ENCODE measurements at places on chromosomes 7 and 10. TPM values are rescaled to one million over a fixed set of nuclear protein-coding genes. Genes with fewer than 3 reads are reported as not detected.
A peak's percentile ranks its signal among the peaks of the same experiment; 100 is the strongest.

DNA sequence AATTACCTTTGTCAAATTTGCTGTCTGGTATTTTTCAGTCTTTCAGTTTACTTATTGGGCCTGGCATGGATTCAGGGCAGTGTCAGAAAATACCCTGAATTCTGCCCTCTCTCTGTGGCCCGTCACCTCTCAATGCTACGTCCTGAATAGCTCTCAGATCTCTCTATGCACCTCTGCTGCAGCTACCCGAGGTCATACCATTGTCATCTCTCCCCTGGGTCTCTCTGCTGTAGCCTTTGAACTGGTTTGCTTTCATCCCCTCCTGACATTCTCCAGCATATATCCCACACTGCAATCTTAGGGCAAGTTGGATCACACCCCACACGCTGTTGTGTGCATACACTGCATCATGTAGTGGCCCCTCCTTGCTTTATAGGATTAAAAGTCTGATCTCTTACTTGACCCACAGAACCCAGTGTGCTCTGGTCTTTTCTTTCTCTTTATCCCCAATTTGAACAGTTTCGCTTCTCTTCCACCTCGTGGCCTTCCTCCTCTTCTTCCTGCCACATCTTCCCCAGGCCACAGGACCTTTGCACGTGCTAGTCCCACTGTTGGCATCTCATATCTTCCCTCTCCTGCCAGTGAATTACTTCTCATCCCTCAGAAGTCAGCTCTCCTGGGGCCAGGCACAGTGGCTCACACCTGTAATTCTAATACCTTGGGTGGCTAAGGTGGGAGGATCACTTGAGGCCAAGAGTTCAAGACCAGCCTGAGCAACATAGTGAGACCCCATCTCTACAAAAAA lies 372.9 kb downstream of the GALNT17 start:
- no peak overlapping the region for H3K4me3 ChIP-seq
- no peaks in the 10 kb centered on the region for H3K27me3 ChIP-seq
- peaks cover 4% of the 10 kb centered on the region for H3K36me3 ChIP-seq
- H3K27ac ChIP-seq, result no peak overlapping the region
- DNase-seq, result no peak

DNA sequence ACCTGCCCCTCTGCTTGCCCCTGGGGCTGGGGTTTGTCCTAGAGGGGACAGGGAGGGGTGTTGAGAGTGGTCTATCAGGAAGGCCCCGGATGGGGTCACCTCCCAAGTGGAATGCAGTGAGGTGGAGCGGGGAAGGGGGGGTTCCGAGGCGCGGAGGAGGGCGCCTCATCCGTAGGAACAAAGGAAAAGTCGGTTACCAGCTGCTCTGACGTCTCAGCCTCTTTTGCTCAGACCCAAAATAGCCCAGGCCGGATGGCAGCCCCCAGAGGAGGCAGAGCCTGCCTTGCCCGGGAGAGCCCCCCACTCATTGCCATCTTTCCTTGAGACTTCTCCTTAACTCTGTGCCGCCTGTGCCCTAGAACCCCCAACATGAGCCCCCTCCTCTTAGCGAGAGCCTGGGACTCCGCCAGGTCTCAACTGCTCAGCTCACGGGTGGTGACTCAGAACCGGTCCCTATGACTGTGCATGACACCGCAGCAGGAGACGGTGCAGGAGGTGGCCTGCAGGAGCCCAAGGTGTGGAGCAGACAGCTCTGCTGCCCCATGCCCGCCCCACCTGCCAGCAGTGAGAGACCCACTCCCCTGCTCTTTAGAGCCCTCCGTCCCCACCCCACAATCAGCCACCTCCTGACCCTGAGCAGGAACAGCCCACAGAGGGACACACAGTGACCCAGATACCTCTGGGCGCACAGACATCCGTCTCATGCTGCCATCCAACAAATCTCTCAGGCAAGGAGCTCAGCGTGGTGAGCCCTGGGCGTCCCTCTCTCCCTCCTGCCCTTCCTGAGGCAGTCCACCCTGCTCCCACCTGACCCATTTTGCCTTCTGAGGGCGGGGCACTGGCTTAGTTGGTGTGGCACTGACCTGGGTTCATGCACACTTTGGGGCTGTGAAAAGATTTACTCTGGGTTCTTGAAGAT lies 13.1 kb downstream of the STX1A start:
- no peaks in the 10 kb centered on the region for H3K27me3 ChIP-seq
- peaks cover 12% of the 10 kb centered on the region for H3K4me1 ChIP-seq
- peaks cover 15% of the 10 kb centered on the region for H3K36me3 ChIP-seq
- DNase-seq, result no peak

DNA sequence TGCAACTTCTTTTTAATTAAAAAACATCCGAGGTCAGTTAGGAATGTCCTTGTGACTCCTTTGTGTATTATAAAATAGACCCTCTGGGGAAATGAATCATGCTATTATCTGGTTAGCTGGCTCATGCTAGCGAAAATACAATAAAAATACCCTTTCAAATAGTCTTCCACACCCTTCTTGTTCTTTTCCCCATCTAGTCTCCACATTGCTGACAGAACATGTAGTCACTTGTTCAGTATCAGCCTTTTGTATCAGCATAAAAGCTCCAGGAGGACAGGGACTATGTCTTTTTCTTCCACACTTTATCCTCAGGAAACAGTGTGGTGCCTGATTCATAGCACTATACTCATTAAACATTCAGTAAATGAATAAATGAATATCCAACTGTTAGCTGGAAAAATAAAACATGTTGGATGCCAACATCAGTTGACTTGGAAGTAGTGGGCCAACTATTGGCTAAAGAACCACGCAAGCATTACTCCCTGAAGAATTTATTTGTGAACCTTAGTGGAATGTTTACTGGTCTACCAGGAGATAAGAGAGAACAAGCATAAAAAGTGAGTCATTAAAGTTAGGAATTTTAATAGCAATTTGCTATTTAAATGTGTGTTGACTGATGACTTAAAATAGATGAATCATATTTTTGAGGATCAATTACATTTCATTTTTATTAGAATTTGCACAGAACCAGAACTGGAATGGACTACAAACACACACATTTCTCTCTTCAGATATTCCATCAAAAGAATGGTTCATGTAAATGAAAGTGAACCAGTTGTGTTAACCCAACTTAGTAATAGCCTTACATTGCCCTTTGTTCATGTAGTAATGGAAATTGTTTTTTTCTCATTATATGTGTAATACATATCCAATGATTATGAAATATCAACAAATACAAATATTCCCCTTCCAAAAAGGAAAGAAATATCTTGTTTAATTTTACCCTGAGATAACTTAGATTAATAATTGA lies 129.6 kb downstream of the DKK1 start:
- DNase-seq, result no peak
- no peaks in the 10 kb centered on the region for H3K36me3 ChIP-seq
- H3K27ac ChIP-seq, result no peak overlapping the region

The WIPF3 gene
- not detected for total RNA-seq

The BZW2 gene
- 33.6 TPM for total RNA-seq

The AKR1C2 gene
- total RNA-seq, result not detected

- no peaks in the 10 kb centered on the region for H3K4me1 ChIP-seq
- no peaks in the 10 kb centered on the region for H3K27me3 ChIP-seq
- no peaks in the 10 kb centered on the region for H3K36me3 ChIP-seq
- no peak for DNase-seq
Observed at GRCh38 chr7:82567356-82567755, 123.8 kb upstream of the CACNA2D1 start.

The SPDYE2B gene
- not detected for total RNA-seq

DNA sequence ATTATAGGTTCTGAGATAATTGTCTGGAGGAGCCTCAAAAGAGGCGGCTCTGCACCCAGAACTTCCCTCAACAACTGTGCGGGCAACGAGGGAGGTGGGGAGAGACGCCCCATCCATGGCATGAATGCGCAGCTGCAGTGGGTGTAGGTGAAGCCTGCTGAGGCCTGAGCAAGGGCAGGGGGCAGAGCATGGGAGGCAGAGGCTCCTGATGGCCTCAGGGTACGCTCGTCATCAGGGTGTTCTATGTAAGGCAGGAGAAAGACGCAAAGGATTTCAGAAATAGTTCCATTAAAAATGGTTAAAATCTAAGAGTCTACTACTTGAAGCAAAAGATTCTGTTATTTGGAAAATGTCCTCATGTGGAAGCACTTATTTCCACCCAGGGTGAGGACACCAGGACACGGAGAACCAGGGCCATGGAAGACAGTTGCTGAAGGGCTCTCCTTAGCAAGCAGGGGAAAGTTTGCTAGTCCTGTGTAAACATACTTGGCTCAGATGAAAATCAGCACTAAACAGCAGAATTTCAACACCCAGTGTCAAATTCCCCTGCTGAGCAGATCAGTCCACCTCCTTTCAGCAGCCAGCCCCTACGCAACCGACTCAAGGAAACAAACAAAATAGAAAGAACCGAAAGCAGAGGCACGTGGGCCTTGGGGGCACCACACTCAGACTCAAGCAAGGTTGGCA lies 18.9 kb downstream of the INSIG1 start:
- H3K27ac ChIP-seq, result no peak overlapping the region
- DNase-seq, result no peak
- H3K4me1 ChIP-seq, result no peaks in the 10 kb centered on the region
- peaks cover 17% of the 10 kb centered on the region for H3K36me3 ChIP-seq
- H3K4me3 ChIP-seq, result no peak overlapping the region
- peaks cover 6% of the 10 kb centered on the region for H3K27me3 ChIP-seq

- no peaks in the 10 kb centered on the region for H3K36me3 ChIP-seq
- H3K27me3 ChIP-seq, result peaks cover 33% of the 10 kb centered on the region
- DNase-seq, result no peak
- no peak overlapping the region for H3K27ac ChIP-seq
Observed at GRCh38 chr10:124377101-124377500, 41.6 kb downstream of the OAT start.

GRCh38 chr10:83553366-83553765 lies 585.9 kb upstream of the GHITM start:
- H3K4me1 ChIP-seq, result no peaks in the 10 kb centered on the region
- H3K4me3 ChIP-seq, result no peak overlapping the region
- no peaks in the 10 kb centered on the region for H3K36me3 ChIP-seq
- H3K27ac ChIP-seq, result no peak overlapping the region
- DNase-seq, result no peak

GRCh38 chr10:121596689-121597503 lies 1.3 kb downstream of the FGFR2 start:
- no peak overlapping the region for H3K27ac ChIP-seq
- peaks cover 50% of the 10 kb centered on the region for H3K27me3 ChIP-seq
- H3K4me3 ChIP-seq, result peak overlapping the region; percentile 32
- DNase-seq, result no peak

The AEBP1 gene
- 0.30 TPM for total RNA-seq

The EPO gene
- not detected for total RNA-seq

The HMX2 gene
- not detected for total RNA-seq

DNA sequence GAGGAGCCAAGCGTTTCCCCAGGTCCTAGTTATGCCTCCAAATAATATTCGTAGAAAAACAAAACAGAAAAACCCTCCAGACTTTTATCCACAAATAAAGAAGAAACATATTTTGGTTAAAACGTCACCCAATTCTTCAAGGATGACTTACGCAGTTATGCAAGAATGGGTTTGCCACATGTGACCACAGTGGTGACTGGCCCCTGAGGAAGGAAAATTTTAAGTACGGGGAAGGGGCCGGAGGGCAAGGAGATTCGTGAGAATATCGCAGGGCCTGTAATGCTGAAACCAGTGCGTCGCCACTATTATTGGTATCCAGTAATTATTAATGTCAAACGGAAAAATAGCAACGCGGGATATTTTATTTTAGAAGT lies 537 bp upstream of the MRPS24 start:
- H3K4me3 ChIP-seq, result peak overlapping the region; percentile 76
- peak overlapping the region; percentile 42 for H3K27ac ChIP-seq
- peaks cover 5% of the 10 kb centered on the region for H3K27me3 ChIP-seq
- no peak for DNase-seq

The C7orf57 gene
- 0.33 TPM for total RNA-seq

GRCh38 chr7:25222666-25223065 lies 5.6 kb downstream of the NPVF start:
- H3K36me3 ChIP-seq, result no peaks in the 10 kb centered on the region
- DNase-seq, result no peak
- H3K27ac ChIP-seq, result no peak overlapping the region
- H3K4me3 ChIP-seq, result no peak overlapping the region
- peaks cover 30% of the 10 kb centered on the region for H3K27me3 ChIP-seq
